ENCODE measurements at places on chromosomes 12 and 14.

DNA sequence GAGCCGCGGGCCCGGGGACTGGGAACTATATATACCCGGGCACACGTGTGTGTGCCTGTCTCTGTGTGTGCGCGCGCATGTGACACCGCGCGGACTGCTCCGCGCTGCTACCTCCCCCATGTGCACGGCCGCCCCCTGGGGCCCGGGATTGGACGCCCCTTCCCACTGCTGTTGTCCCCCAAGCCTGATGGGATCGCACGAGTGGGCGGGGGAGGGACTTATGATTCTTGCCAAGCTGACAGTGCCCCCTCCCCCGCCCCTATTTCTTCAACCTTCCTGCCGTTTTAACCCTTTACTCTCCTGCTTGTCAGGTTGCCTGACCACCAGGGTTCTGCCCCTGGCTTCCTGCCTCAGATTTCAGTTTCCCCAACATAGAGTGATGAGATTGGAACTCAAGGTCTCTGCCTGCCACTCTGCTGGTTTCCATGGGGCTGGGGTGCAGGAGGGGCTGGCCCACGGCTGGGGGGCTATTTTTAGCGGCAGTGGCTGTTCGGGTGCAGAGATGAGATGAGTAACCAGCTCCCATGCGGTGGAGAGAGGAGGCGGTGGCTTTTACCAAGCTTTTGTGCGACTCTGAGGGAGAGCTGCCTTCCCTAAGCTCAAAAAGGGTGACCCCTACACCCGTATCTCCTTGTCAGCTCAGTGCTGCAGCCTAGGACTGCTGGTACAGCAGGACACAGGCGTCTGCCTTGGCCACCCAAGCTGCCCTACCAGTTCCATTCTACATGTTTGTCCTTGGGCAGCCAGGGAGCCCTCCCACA lies at the start of gene DDN:
TSS of gene DDN (minus strand) at position 5 of the 761 bp plus-strand sequence. CDS start 88 bp downstream, outside the sequence.
- DNase-seq = peak; percentile 67

DNA sequence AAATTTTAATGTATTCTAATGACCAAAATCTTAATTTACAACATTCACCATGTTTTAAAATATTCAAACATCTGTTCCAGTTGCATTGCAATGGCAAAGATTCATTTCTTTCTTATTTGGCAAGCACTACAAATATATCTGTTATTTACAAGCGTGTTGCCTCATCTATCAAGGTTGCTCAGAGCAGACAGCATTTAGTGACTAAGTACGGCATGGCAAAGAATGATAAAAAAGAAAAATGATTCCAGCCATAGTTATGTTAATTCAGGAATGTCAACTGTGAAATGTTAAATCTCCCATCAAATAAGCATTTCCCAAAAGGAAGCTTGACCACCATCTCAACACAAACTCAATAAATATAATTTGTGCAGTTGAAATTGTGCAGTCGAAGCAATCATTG lies 312.1 kb downstream of the SEC23A start:
- no peak for DNase-seq

GRCh38 chr12:113207613-113208040 lies 13.6 kb upstream of the TPCN1 start:
- DNase-seq = no peak

GRCh38 chr12:10184261-10184843 lies 5.5 kb downstream of the TMEM52B start:
- DNase-seq = peak; percentile 57

GRCh38 chr12:12885096-12885792 lies 6.1 kb upstream of the GPRC5A start:
- no peak for DNase-seq

GRCh38 chr12:44000309-44000952 lies 164.6 kb downstream of the TMEM117 start:
- peak; percentile 13 for DNase-seq

DNA sequence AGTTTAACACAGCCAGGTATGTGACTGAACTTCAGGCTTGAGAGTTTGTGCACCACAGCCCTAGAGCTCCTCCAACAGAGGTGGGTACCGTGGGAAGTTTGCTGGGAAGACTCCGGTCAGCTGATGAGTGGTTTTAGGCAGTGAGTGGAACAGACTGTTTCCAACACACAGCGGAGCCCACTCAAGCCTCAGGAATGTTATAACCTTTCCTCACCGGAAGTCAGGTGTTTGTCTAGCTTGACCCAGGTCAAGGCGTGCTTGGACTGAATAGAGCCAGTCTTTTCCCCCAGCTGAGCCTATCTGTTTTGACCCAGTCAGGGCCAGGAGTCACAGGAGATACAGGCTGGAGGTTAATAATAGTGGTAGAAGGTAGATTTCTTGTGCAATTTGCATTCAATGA lies 138.4 kb upstream of the PARP11 start:
- no peak for DNase-seq

DNA sequence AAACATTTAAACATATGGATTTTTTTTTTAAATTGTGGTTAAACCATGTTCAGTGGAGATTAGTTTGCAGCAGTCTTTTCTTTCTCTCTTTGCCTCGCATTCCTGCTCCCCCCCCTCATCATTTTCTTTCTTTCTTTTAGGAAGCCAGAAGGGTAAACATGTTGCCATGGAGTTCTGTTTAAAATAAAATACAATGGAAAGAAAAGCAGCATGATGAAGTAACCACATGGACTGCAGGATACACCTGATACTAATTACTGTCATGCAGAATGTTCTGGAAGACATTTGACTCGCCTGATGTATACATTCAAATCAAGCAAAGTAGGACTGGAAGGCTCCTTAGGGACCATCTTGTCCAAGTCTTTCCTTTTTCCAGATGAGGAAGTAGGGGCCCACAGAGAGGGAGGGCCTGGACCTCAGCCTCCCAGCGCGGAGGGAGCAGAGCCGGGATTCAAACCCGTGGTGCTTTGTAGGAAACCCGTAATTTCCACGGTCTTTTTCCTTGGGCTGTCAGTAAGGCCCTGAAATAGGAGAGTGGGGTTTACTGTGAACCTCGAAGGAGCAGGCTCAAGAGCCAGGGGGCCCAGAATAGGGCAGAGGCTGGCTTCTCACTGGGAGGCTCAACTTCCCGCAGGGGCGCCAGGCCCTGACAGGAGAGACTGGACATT lies 2.4 kb upstream of the MEG3 start:
- no peak for DNase-seq

DNA sequence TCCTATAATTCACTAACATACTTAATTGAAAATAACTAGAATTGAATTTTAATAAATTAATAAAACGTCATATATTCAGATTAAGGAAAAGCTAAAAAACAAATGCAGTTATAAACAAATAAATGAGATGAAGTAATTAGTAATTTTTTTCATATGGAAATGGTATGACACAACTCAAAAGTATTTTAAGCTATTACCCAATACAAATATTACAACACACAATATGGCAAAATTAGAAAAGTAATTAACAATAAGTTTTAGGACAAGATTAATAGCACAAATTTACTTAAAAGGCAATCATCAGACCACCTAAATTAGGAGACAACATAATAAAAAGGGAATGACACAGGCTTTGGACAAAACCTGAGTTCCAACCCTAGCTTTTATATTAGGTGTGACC lies 81.7 kb downstream of the EEA1 start:
- no peak for DNase-seq

GRCh38 chr14:52220924-52221811 lies 46.3 kb upstream of the PTGDR start:
- no peak for DNase-seq

DNA sequence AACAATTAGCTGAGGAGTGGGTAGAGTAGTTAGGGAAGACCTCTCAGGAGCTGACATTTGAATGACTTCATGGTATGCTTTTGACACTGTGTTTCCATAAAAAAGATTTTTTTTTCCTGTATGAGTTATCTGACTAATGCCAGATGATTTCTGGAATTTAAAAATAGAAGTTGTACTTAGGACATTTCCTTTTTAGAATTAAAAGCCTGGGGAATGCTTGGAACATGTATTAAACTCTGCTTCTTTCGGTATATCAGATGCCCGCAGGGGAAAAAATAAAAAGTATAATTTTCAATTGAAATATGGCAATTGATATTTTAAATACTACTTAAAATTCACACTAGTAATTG lies 41.1 kb downstream of the BRMS1L start:
- no peak for DNase-seq

GRCh38 chr12:14664434-14665023 lies 31.9 kb downstream of the GUCY2C start:
- DNase-seq = peak; percentile 50

DNA sequence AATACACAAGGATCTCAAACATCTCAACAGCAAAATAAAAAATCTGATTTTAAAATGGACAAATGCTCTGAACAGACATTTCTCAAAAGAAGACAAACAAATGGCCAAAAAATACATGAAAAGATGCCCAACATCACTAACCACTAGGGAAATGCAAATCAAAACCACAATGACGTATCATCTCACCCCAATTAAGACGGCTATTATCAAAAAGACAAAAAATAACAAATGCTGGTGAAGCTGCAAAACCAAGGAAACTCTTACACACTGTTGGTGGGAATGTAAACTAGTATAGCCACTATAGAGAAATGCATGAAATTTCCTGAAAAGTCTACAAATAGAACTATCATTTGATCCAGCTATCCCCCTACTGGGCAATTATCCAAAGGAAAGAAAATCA lies 145.0 kb downstream of the BTG1 start:
- no peak for DNase-seq
